Cardiac muscle cell (in vitro differentiated cells and primary cell): ENCODE measurements at places on chromosomes 11 and 22. TPM values are rescaled to one million over a fixed set of nuclear protein-coding genes. Genes with fewer than 3 reads are reported as not detected.

The MIOX gene
- polyA plus RNA-seq: not detected in 2 replicates

The DRICH1 gene
- polyA plus RNA-seq: not detected in 2 replicates

The MUC2 gene
- not detected in 2 replicates for polyA plus RNA-seq

The CYP2D6 gene
- polyA plus RNA-seq: 2.3 and 2.6 TPM in 2 replicates

The FAM181B gene
- 1.0 and 1.4 TPM in 2 replicates for polyA plus RNA-seq

The TMEM132A gene
- 143 and 176 TPM in 2 replicates for polyA plus RNA-seq

The SLC35F2 gene
- polyA plus RNA-seq: 10.1 and 12.3 TPM in 2 replicates

The LRRC10B gene
- polyA plus RNA-seq: 0.62 and 0.65 TPM in 2 replicates

The WT1 gene
- 0.70 and 3.0 TPM in 2 replicates for polyA plus RNA-seq

The GPHA2 gene
- polyA plus RNA-seq: 0.60 TPM in 1 of 2 replicates, not detected in the other

GRCh38 chr11:30553521-30554110 is 32.5 kb downstream of the MPPED2 start:
- H3K27ac ChIP-seq: no peak overlapping the region
- no peak overlapping the region for H3K4me3 ChIP-seq
- no peaks in the 10 kb centered on the region for H3K27me3 ChIP-seq
- DNase-seq: no peak
- peaks cover 18% of the 10 kb centered on the region for H3K4me1 ChIP-seq
- H3K36me3 ChIP-seq: no peaks in the 10 kb centered on the region

DNA sequence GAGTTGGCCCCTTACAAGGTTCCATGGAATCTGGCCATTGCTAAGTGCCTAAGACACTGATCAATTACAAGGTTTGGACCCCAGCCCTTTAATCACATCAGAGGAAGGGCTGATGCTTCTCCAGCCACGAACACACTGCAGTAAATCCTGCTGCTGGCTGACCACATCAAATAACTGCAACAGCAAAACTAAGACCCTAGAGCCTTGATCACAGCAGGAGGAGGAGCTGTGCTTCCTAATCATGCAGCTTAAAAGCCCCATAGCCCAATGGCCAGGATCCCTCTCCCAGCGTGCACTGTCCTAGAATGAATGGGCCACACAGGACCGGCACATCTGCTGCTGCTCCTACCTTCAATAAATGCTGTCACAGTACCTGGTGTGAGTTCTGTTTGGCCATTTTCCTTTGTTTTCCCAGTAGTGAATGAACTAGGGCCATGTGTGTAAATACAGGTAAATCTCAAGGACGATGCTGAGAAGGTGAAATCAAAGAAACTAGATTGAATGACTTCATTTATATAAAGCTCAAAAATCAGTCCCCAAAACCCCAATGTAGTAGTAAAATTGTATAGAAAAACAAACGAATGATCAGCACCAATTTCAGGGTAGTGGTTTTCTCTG is 12.7 kb downstream of the ZP1 start:
- peaks cover 7% of the 10 kb centered on the region for H3K4me1 ChIP-seq
- H3K27me3 ChIP-seq: no peaks in the 10 kb centered on the region
- H3K4me3 ChIP-seq: no peak overlapping the region

GRCh38 chr11:125494561-125494960 is 1.5 kb downstream of the FEZ1 start:
- no peaks in the 10 kb centered on the region for H3K36me3 ChIP-seq
- H3K27ac ChIP-seq: no peak overlapping the region
- peak overlapping the region; percentile 73 for H3K4me3 ChIP-seq
- H3K4me1 ChIP-seq: no peaks in the 10 kb centered on the region

DNA sequence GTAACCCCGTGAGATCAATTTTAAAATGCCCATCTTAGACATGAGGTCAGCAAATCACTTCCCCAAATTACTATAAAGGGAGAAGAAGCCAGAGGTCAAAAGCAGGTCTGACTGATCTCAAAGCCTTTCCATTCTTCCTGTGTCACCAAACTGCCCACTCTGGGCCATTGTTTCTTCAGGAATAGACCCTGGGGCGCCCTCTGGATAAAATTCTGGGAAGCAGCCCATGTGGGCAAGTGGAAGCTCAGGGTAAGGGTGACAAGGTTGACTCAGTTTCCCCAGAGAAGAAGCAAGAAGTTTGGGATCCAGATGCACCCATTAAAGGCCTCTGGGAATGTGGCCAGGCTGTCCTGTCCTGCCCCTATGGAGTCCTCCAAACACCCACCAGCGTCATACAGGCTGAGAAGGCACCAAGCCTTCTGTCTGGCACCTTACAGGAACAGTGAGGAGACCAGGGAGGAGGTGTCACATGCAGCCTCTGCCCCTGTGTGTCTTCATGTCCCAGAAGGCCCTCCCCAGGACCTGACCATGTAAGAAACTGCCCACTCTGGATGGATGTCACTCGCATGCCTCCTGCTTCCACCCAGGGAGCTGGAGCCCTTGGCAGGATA is 50.1 kb downstream of the CHST1 start:
- no peak for DNase-seq
- no peaks in the 10 kb centered on the region for H3K36me3 ChIP-seq
- no peaks in the 10 kb centered on the region for H3K27me3 ChIP-seq
- no peak overlapping the region for H3K27ac ChIP-seq
- no peaks in the 10 kb centered on the region for H3K4me1 ChIP-seq
- H3K4me3 ChIP-seq: no peak overlapping the region

DNA sequence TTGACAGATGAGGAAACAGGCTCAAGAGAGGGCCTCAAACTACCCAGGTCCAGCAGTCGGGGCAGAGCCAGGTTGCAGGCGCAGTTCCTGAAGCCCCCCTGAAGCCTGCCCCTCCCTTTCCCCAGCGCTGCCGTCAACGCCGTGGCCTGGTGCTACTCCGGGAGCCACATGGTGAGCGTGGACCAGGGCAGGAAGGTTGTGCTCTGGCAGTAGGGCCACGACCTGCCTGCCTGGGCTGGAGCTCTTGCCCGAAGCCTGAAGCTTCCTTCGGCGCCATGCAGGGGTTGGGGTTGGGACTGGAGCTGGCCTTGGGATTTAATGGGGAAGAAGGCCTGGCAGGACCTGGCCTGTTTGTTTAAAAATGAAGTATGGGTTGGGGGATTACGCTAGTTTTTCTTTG is 15.0 kb downstream of the ATG16L2 start:
- no peak overlapping the region for H3K27ac ChIP-seq
- DNase-seq: no peak

DNA sequence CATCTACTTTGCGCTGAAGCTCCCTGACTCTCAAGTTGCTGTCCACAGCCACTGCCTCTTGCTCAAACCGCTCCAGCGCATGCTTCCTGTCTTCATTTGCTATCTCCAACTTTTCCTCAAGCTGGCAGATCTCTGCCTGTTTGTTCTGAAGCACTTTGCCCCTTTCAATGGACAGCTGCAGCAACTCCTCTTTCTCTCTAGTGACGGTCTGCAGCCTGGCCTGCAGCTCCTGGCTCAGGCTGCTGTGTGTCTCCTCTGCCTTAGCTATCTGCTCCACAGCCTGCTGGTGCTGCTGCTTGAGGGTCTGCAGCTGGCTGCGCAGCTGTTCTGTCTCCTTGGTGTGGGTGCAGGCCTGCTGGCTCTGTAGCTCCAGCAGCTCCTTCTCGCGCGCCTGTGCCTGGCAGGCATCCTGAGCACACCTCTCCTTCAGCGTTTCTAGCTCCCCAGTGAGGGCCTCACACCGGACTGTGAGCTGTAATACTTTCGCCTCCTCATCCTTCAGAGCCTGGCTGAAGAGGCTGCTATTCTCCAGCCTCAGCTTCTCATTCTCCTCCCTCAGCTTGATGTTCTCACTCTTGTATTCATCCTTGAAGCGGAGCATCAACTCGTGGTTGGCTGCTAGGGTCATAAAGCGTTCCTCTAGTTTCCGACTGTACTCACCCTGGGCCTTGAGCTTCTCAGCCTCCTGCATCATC is 723 bp downstream of the CCDC89 start:
- H3K27ac ChIP-seq: peak overlapping the region; percentile 66
- H3K4me3 ChIP-seq: no peak overlapping the region
- H3K27me3 ChIP-seq: no peaks in the 10 kb centered on the region
- H3K36me3 ChIP-seq: no peaks in the 10 kb centered on the region
- H3K4me1 ChIP-seq: peaks cover 17% of the 10 kb centered on the region

- DNase-seq: no peak
- no peak overlapping the region for H3K27ac ChIP-seq
- H3K4me3 ChIP-seq: no peak overlapping the region
- H3K36me3 ChIP-seq: no peaks in the 10 kb centered on the region
- H3K4me1 ChIP-seq: no peaks in the 10 kb centered on the region
- H3K27me3 ChIP-seq: no peaks in the 10 kb centered on the region
Observed at GRCh38 chr22:46895753-46896152, 133.3 kb downstream of the TBC1D22A start.

DNA sequence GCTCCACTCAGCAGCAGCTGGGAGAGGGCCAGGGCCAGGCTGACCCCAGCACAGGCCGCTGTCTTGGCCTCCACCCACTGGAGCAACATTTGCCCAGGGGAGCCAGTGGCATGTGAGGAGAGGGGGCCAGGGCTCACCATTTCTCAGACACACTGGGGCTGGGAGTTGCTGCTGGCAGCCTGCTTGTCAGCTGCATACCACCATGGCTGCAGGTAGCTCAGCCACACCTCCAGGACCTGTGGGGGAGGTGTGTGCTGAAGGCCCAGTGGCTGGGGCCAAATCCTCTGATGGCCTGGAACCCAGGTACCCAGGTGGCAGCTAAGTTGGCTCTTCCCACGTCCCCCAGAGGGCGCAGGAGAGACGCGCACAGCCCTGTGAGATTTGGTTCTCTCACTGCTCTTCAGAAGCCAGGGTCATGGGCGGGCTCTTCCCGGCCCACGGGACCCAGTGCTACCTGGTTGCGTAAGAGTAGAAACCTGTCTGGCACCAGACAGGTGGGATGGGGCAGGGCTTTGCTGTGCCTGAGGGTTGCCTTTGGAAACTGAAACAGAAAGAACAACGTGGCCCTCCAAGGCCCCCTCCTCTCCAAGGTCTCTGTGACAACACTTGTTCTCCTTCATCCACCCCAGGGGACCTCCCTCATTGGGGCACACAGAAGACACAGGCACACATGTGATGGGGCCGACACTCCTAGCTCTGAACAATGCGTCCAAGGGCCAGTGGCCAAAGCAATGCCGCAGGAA is 98.8 kb downstream of the MED15 start:
- DNase-seq: peak; percentile 77
- no peak overlapping the region for H3K4me3 ChIP-seq
- no peak overlapping the region for H3K27ac ChIP-seq
- no peaks in the 10 kb centered on the region for H3K27me3 ChIP-seq
- no peaks in the 10 kb centered on the region for H3K36me3 ChIP-seq
- H3K4me1 ChIP-seq: peaks cover 5% of the 10 kb centered on the region

- H3K4me1 ChIP-seq: no peaks in the 10 kb centered on the region
- no peak for DNase-seq
- peaks cover 66% of the 10 kb centered on the region for H3K36me3 ChIP-seq
- peak overlapping the region; percentile 28 for H3K27ac ChIP-seq
Observed at GRCh38 chr11:93756748-93757147, 15.3 kb downstream of the C11orf54 start.

DNA sequence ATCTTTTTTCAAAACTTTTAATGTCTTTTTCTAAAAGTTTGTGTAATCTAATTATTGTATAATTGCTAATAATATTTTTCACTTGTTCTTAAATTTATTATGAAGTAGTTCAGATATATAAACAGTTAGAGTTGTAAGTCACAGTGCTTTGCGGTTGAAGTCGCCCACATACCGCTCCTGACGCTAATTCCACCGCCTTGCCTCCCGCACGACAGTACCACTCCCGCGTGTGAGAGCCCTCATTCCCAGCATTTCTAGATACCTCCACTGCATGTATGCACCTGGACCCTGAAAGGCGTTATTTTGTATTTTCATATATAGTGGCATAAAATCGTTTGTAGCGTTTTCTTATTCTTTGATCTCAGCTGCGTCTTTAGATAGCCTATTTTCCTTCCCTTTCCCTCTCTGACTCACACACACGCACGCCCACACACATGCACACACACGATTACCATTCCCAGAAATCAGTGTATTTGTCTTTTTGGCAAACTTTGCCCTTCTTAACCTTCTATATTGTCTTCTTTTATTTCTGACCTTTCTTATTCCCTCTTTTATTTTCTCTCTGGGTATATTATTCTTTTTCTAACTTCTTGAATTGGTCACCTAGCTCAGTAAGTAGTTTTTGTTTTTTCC is 56.4 kb upstream of the PITPNB start:
- DNase-seq: peak; percentile 35
- no peak overlapping the region for H3K4me3 ChIP-seq
- H3K27me3 ChIP-seq: no peaks in the 10 kb centered on the region
- no peak overlapping the region for H3K27ac ChIP-seq
- no peaks in the 10 kb centered on the region for H3K36me3 ChIP-seq
- peaks cover 4% of the 10 kb centered on the region for H3K4me1 ChIP-seq

- H3K4me1 ChIP-seq: no peaks in the 10 kb centered on the region
- DNase-seq: no peak
- H3K27me3 ChIP-seq: no peaks in the 10 kb centered on the region
- no peak overlapping the region for H3K27ac ChIP-seq
Observed at GRCh38 chr11:124394408-124394807, 4.4 kb downstream of the OR8B3 start.

DNA sequence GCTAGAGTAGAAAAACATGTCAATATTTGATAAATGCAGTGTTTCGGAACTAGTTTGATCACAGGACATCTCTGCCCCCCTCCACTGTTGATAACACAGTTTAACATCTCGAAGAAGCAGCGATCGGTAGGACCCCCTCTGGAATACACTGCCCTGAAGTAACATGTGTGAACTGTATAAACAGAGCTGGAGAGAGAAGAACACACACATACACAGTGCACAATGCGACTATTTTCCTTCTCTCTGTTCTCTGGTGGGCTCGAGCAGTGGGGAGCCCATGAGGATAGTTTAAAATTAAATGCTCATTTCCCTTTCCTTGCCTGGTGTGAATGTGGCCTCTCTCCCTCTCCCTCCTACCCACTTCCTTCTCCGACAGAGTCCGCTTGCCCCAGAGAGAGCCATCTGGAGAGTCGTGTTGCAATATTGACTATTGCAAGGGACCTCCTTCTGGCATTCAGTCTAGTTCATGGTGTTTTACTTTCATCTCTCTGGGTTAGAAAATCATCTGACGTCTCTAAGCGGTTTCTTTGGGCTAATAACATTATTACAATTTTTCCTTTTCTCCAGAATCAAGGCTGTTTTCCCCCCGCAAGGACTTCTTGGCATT is 51.6 kb upstream of the BARX2 start:
- no peak overlapping the region for H3K4me3 ChIP-seq
- peaks cover 13% of the 10 kb centered on the region for H3K27me3 ChIP-seq
- DNase-seq: no peak
- H3K27ac ChIP-seq: no peak overlapping the region
- no peaks in the 10 kb centered on the region for H3K4me1 ChIP-seq

- no peak for DNase-seq
- no peaks in the 10 kb centered on the region for H3K27me3 ChIP-seq
- H3K36me3 ChIP-seq: no peaks in the 10 kb centered on the region
- H3K27ac ChIP-seq: no peak overlapping the region
Observed at GRCh38 chr11:108916290-108916689, 251.4 kb downstream of the DDX10 start.

GRCh38 chr22:45521178-45521577 is 18.5 kb downstream of the FBLN1 start:
- no peak overlapping the region for H3K4me3 ChIP-seq
- H3K4me1 ChIP-seq: peaks cover 13% of the 10 kb centered on the region
- H3K36me3 ChIP-seq: no peaks in the 10 kb centered on the region
- H3K27ac ChIP-seq: no peak overlapping the region
- no peaks in the 10 kb centered on the region for H3K27me3 ChIP-seq
- DNase-seq: no peak

GRCh38 chr11:123659311-123659710 is 4.9 kb upstream of the SCN3B start:
- DNase-seq: no peak
- H3K27ac ChIP-seq: no peak overlapping the region
- H3K36me3 ChIP-seq: no peaks in the 10 kb centered on the region
- H3K4me1 ChIP-seq: no peaks in the 10 kb centered on the region

GRCh38 chr11:61061081-61061826 is 41.0 kb upstream of the CD5 start:
- H3K4me1 ChIP-seq: no peaks in the 10 kb centered on the region
- H3K36me3 ChIP-seq: no peaks in the 10 kb centered on the region
- DNase-seq: no peak
- no peaks in the 10 kb centered on the region for H3K27me3 ChIP-seq
- H3K27ac ChIP-seq: no peak overlapping the region
- H3K4me3 ChIP-seq: no peak overlapping the region
